ENCODE measurements at places on chromosomes 3 and 15. TPM values are rescaled to one million over a fixed set of nuclear protein-coding genes. Genes with fewer than 3 reads are reported as not detected.

- peak; percentile 72 for DNase-seq
Measured at GRCh38 chr3:107431246-107432012, 54.2 kb downstream of the CCDC54 start.

DNA sequence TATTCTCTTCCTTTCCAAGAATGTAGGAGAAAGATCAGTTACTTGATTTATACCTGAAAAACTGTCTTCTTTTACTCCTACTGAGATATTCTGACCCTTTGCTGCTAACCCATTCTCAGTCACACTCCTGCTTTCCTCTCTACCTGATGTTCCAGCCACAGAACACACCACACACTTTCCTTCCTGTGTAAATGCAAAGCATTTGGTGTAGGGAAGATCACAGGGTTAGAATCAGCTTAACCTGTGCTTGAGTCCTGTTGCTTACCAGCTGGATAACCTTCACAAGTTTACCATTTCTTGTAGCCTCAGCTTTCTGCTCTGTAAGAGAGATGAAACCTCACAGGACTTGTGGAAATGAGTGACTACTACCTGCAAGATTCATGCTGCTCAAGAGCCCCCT, 489.8 kb upstream of the GOLIM4 start:
- no peak for DNase-seq

GRCh38 chr15:101101676-101102075, 150.2 kb downstream of the CHSY1 start:
- DNase-seq, result no peak

- no peak for DNase-seq
Measured at GRCh38 chr15:85141726-85142125, 160.1 kb downstream of the PDE8A start.

DNA sequence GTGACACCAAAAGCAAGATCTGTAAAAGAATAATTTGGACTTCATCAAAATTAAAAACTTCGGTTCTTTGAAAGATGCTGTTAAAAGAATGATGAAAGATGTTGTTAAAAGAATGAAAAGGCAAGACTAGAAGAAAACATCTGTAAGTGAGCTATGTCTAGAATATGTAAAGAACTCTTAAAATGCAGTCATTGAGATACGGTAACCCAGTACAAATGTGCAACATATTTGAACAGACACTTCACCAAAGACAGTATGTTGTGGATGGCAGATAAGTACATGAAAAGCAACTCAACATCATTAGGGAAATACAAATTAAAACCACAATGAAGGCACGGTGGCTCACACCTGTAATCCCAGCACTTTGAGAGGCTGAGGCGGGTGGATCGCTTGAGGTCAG, 139.5 kb downstream of the LRIG1 start:
- no peak for DNase-seq

DNA sequence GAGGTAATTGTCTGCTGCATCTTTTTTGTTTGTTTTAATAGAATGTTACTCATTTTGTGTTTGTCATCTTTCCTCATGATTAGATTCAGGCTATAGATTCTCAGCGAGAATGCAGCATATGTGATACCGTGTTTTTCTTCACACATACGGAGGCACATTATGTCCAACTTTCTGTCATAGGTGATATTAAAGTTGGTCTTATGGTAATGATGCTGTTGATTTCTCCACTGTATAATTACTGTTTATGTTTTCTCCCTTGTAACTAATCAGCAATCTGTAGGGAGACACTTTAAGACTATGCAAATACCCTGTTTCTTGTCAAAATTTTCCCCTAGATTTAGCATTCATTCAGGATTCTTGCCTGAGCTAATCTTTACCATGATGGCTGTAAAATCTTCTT, 87.6 kb downstream of the CLDN1 start:
- DNase-seq, result no peak

- DNase-seq, result peak; percentile 55
Measured at GRCh38 chr3:126146525-126147146, 33.8 kb downstream of the ALDH1L1 start.

GRCh38 chr3:108088146-108088545, 2.7 kb downstream of the CD47 start:
- DNase-seq, result no peak

- DNase-seq, result no peak
Measured at GRCh38 chr3:21505711-21506460, 245.1 kb downstream of the ZNF385D start.

DNA sequence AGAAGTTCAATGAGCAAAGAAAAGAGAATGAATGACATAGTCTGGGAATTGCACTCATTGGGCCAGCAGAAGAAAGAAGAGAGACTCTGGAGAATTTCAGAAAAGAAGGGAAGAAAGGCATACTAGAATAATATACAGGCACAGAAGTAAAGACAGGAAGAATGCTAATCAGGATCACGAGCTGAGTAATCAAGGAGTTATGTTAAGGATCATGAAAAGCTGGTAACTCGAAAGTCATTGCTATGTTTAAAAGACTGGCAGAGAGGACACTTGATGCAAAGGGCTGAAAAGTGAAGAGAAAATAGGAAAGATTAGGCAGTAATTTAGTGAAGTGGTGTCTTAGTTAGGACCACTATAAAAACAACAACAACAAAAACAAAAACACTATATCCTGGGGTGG, 284.1 kb downstream of the ZBBX start:
- no peak for DNase-seq

DNA sequence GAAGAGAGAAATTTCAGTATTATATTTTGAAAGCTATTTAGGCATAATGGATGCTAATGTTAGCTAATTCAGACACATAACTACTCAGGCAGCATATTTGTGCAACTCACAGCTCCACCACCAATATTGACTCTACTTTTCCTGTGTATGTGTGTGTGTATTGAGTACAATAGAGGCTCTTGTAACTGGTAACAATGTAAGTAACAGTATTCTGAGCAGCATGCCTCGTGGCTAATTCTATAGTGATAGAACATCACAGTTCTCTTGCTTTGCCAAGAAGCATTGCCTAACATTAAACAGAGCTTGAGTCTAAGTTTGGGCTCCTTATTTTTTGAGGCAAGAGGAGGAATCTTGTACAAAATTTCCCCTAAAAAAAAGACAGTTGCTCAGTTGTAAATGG, 98.6 kb upstream of the ARHGEF26 start:
- no peak for DNase-seq

GRCh38 chr3:172808969-172809546, 58.5 kb downstream of the ECT2 start:
- DNase-seq, result no peak

Gene ARRDC4
- 17.2 TPM for total RNA-seq

Gene STRIT1
- total RNA-seq, result not detected

Gene CCR3
- not detected for total RNA-seq

Gene NPTN
- total RNA-seq, result 225 TPM

Gene RPL39L
- 11.9 TPM for total RNA-seq

Measured in right atrium auricular region (tissue), 2 donors.